ENCODE measurements at places on chromosomes 7 and 10. TPM values are rescaled to one million over a fixed set of nuclear protein-coding genes. Genes with fewer than 3 reads are reported as not detected.

The PRKCQ gene
- 0.60 TPM for total RNA-seq

The NPTX2 gene
- total RNA-seq: not detected

GRCh38 chr7:29194206-29194593 lies 375 bp upstream of the CHN2 start:
- no peak for DNase-seq

GRCh38 chr10:113045147-113046055 lies 95.4 kb downstream of the TCF7L2 start:
- DNase-seq: no peak

DNA sequence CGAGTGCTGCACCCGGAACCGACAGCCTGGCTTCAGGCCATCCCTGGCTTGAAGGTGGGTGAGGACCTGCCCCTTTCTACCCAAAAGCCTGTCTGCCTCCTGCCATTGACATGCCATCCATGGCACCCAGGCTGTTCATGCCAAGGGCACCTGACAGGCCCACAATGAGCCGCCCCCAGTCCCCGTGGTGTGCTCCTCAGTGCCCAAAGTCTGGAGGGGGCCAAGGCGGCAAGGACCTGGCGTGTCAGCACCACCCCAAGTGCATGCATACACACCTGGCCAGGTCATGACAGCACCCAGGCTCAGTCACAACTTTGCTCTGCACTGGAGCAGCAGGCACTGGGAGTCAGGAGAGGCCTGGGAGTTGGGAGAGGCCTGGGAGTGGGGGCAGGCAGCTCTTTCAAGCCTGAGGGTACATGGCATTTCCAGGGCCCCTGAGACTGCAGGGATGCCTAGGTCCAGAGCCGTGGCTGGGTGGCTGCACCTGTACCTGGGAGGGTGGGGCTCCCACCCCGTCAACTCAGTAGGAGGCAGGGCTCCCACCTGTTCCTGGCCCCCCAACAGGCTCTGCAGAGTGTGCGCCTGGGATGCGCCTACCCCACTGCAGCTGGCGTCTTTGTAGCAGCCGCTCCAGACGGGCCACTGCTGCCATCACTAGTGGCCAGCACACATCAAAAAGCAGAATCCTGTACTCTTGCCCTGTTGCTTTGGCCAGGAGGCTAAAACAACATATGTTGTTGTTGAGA lies 71.7 kb downstream of the ZNF467 start:
- no peak for DNase-seq

- peak; percentile 90 for DNase-seq
Observed at GRCh38 chr7:74365322-74366022, 76.3 kb downstream of the CLIP2 start.

GRCh38 chr7:97226541-97226940 lies 109.0 kb downstream of the SDHAF3 start:
- no peak for DNase-seq

DNA sequence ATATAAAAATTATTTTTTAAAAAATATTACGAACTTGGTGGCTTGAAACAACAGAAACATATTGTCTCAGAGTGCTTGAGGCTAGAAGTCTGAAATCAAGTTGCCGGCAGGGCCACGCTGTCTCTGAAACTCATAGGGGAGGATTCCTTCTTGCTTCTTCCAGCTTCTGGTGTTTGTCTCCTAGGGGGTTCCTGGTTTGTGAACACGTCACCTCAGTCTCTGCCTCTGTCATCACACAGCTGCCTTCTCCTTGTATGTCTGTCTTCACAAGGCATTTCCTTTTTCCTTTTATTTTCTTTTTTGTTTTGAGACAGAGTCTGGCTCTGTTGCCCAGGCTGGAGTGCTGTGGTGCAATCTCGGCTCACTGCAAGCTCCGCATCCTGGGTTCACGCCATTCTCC lies 12.7 kb upstream of the SNX8 start:
- no peak for DNase-seq

GRCh38 chr7:95608359-95609173 lies 12.2 kb upstream of the PDK4 start:
- peak; percentile 88 for DNase-seq

GRCh38 chr10:63812501-63812900 lies 291.3 kb downstream of the REEP3 start:
- DNase-seq: no peak

Measured in HepG2 (cell line).